CD4-positive, alpha-beta T cell treated with Interleukin-2 at 100 ng/mL for 4 hours (primary cell): ENCODE measurements at places on chromosomes 1 and 21.

GRCh38 chr1:77688939-77689338, 6.5 kb upstream of the ZZZ3 start:
- DNase-seq = no peak

GRCh38 chr1:24903560-24903954, 26.5 kb downstream of the RUNX3 start:
- DNase-seq = no peak

GRCh38 chr1:223745731-223746130, 33.4 kb downstream of the CAPN2 start:
- no peak for DNase-seq

- DNase-seq = no peak
These were observed 1.1 kb downstream of the EFNA3 start for GRCh38 chr1:155079487-155080311.

- DNase-seq = no peak
These were observed 14.6 kb downstream of the MAEL start for GRCh38 chr1:167003711-167004110.

DNA sequence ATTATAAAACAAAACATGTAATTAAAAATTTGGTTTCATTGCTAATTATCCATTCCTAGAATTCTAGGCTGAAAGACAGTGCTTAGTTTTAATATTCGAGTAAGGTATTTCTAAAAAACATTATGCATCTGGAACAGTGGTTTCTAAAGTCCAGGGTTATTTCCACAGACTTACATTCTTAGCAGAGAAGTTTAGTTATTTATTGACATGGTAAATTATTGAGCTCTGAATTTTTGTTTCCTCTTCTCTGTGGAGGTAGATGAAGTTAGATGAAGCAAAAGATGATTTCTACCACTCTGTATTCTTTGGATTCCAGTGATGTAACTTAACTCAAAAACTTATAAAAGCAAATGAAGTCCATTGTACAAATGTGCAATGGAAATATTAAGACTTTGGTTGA, 709.4 kb downstream of the MRPL39 start:
- no peak for DNase-seq

DNA sequence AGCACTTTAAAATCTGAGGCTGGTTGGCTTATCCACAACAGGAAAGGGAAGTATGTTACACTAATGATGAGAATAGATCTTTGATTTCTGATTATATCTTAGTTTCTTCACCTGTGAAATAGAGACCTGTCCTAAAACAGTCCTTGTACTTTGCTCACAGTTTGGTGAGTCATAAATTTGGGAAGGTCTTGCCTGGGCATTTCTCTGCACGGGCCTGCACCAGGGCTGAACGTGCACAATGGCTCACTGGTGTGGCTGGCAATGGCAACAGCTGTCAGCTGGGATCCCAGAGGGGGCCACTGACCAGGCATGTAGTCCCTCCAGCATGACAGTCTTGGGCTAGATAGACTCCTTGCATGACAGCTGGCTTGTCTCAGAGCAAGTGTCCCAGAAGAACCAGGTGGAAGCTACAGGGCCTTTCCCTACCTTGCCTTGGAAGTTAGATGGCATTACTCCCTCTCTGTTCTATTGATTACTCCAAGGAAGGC, 367.4 kb downstream of the DISC1 start:
- no peak for DNase-seq

GRCh38 chr1:37392051-37392450, 82.3 kb upstream of the ZC3H12A start:
- DNase-seq = no peak

- peak; percentile 23 for DNase-seq
These were observed 90.5 kb downstream of the EDEM3 start for GRCh38 chr1:184664042-184664660.

GRCh38 chr1:212610575-212610967, 2.0 kb downstream of the ATF3 start:
- DNase-seq = no peak

GRCh38 chr1:44757420-44757819, 17.8 kb downstream of the KIF2C start:
- no peak for DNase-seq

GRCh38 chr1:2294033-2294724, 66.1 kb downstream of the SKI start:
- DNase-seq = no peak

- DNase-seq = peak; percentile 26
These were observed 2.4 kb upstream of the PRAMEF18 start for GRCh38 chr1:13228343-13228781.

- DNase-seq = no peak
These were observed 13.5 kb downstream of the TNFRSF1B start for GRCh38 chr1:12180315-12180714.

DNA sequence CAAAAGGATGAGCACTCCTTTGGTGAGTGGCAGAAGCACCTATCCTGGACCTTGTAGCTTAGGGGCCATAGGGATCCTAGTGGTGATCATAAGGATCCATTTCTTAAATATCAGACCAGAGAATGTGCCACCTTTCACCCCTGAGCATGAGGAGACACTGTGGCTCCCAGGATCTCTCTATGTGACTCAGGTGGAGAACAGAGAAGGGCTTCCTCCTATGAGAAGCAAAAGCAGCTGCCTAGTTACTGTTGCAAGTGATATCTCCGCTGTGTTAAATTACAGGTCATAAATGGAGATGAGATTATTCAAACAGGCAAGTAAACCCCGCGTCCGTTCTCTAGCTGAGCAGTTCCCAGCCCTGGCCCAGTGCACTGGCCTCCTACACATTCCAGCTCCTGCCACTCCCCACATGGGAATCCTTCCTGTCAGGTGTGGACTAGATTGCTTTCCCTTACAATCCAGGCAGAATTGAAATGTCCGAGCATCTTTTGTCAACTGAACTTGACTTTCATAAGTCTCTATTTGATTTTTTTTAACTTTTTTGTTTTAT, 26.3 kb downstream of the CLEC20A start:
- no peak for DNase-seq

- DNase-seq = no peak
These were observed 82.5 kb upstream of the ZNF648 start for GRCh38 chr1:182143825-182144645.

DNA sequence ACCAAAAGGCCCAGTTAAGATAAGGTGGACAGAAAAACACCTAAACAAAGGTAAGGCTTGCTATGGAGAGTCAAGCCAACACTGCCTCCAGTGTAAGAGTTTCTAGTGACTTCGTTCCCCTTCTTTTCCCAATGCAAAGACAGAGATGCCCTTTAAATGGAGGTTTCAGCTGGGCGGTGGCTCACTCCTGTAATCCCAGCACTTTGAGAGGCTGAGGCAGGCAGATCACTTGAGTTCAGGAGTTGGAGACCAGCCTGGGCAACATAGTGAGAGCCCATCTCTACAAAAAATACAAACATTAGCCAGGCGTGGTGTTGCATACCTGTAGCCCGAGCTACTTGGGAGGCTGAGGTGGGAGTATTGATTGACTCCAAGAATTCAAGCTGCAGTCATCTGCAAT, 24.0 kb upstream of the COL6A1 start:
- DNase-seq = no peak

DNA sequence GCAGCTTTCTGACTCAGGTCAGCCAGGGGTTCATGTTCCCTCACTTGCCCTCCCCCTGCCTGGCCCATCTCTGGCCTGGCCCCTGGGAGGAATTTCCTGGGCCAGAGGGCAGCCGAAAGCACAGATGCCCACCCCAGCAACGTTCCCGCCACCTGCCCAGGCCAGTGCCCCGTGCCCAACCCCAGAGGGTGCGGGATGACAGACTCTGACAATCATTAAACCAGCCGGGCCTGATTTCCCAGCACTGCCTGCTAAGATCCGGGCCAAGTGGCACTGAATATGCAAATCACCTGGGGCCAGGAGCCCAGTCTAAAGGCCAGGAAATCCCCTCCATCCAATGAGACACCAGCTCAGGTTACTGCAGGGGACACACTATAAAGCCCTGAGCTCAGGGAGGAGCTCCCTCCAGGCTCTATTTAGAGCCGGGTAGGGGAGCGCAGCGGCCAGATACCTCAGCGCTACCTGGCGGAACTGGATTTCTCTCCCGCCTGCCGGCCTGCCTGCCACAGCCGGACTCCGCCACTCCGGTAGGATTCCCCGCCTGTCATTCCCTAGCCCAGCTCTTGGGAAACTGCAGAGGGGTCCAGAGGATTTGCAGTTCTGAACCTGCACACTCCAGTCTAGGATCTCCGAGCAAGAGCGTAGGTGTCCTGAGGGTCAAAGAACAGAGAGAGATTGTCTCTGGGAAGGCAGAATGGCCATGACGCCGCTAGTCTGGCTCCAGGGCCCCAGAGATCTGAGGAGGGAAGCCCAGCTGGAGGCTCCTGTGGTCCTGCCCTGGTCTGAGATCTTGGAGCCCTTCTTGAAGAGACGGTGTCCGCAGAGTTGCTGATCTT, at the start of gene ELF3:
Gene ELF3, plus strand, starts transcription at position 408 of the 836 bp plus-strand sequence. CDS start 550 bp downstream, outside the sequence.
- DNase-seq = no peak

DNA sequence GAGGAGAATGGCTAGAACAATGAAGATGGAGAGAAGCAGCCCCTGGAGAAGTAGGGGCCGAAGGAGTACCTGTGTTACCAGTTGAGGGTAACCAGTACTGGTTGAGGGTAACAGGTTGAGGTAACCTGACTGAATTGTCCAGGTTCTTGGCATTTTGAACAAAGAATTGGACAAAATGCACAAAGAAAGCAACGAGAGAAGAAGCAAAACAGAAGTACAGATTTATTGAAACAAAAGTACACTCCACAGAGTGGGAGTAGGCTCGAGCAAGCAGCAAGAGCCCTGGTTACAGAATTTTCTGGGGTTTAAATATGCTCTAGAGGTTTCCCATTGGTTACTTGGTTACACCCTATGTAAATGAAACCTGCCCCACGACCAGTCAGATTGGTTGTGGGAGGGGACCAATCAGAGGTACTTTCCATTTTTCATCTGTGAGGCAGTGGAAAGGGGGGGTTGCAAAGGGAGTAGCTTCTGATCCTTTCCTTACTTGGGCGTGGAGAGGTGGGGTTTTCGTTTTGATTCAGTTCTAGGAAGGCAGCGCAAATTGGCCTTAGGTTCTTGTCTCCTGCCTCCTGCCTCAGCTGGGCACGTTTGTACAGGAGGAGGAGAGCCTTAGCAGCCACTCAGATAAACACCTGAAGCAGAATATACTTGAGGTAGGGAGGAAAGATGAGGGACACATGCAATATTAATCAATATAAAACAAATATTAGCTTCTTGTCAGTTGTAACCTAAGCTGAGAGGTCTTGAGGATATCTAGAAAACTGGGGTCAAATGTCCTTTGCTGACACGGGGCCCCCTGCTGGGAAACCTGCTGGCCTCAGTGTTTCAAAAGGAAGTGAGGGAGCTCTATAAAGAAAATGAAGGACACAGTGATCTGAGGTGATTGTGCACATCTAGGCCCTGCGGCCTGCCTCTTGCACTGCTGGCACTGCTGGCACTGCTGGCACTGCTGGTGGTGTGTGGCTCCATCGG, 14.3 kb upstream of the LSM10 start:
- DNase-seq = peak; percentile 57

- DNase-seq = no peak
These were observed 9.3 kb downstream of the ETS2 start for GRCh38 chr21:38815060-38815405.

DNA sequence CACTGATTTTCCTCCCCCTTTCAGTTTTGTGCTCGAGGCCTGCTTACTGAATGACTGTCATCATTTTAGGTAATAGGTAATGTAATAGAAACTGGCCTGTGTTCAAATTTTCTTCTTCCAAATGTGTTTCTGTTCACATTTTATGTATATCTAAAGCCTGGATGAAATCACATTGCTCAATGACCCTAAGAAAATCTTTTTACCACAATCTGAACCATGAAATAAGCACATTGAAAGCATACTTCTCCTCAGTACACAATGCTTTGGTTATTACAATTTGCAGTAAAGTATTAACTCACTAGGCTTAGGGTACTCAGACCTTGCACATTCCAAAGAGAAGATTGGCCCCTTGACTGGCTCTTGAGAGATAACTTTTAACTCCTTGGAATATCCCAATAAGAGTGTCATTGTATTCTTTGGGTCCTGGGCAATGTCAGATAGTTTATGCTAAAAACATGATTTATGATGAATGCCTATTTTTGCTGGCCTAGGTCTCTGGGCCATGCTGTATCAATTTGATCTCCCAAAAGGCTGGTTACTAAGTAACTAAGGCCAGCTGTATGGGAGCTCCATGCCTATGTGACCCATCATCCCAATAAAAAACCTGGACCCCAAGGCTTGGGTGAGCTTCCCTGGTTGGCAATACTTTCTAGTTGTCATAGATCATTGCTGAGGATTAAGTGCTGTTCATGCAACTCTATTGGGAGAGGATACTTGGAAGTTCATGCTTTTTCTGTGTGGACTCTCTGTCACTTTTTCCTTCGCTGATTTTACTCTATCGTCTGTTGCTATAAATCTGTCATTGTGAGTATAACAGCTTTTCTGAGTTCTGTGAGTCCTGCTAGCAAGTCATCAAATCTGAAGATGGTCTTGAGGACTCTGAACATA, 293.9 kb downstream of the GRIK1 start:
- DNase-seq = no peak

- peak; percentile 49 for DNase-seq
These were observed 816 bp downstream of the IL6R start for GRCh38 chr1:154405747-154406571.

- no peak for DNase-seq
These were observed 241.7 kb downstream of the ADGRL2 start for GRCh38 chr1:82042306-82043060.

DNA sequence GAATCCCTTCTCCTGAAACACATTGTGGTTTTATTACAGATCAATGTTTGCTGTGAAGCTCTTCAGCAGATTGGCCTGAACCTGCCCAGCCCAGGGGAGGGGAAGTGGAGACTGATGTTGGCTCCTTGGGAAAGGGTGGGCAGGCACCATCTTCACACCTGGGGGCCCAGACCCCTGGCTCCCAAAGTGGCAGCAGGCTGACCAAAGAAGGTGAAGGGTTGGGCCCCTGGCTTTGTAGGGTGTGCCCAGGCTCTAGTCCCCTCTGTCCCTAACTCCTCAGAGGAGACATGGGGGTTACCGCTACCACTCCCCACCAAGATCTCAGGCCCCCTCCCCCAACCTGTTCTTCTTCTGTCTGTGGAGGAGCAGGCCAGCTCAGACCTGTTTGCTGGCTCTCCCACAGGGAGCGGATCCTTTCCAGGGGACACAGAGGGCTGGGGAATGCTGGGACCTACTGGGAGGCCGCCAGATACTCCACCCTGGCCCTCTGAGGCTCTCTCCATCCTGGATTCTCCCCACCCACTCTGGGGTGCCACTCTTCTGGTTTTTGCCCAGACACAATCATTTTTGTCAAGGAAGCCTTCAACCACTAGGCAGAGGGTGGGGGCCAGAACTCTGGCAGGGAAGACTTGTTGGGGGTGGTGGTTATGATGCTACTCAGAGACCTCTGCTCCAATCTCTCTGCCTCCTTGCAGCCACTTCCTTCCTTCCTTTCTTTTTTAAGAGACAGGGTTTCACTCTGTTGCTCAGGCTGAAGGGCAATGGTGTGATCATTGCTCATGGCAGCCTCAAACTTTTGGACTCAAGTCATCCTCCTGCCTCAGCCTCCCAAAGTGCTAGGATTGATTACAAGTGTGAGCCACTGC, 5.0 kb upstream of the EFNA3 start:
- DNase-seq = no peak

DNA sequence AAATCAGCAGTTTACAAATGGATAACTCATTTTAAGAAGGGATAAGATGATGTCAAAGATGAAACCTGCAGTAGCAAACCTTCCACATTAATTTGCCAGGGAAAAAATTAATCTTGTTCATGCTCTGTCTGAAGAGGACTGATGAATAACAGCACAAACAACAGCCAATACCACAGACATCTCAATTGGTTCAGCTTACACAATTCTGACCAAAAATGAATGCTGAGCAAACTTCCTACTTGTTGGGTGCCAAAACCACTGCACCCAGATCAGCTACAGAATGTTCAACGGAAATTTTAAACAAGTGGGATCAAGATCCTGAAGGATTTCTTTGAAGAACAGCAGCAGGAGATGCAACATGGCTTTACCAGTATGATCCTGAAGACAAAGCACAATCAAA, 98.3 kb downstream of the COQ8A start:
- no peak for DNase-seq
